ENCODE measurements at places on chromosomes 1 and 21. TPM values are rescaled to one million over a fixed set of nuclear protein-coding genes. Genes with fewer than 3 reads are reported as not detected.

DNA sequence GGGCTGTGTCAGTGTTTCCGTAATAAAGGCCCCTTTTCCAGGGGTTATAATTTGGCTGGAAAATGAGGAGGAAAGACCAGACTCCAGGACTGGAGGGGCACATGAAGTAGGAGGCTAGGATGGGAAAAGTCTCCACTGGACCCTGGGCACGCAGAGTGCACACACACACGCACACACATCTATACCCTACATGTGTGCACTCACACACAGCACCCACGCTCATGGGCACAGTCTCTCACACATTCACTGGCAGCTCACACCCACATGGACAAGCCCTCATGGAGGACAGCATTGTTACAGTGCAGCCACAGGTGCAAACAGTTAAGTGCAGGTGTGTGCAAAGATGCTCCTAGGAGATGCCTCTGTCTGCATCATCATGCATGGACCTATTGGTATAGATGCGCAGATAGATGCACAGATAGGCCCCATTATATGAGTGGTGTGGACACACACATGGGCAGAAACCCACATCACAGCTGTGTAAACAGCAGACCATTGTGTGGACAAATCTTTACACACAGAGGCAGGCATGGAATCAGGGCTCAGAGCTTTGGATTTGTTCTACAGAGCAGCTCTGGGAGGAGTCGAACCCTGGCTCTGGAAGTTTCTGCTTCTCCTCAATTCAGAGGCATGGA, 9.1 kb upstream of the RUNX3 start:
- no peak overlapping the region for H3K4me3 ChIP-seq
- H3K27ac ChIP-seq: no peak overlapping the region
- no peaks in the 10 kb centered on the region for H3K4me1 ChIP-seq
- no peak for DNase-seq

DNA sequence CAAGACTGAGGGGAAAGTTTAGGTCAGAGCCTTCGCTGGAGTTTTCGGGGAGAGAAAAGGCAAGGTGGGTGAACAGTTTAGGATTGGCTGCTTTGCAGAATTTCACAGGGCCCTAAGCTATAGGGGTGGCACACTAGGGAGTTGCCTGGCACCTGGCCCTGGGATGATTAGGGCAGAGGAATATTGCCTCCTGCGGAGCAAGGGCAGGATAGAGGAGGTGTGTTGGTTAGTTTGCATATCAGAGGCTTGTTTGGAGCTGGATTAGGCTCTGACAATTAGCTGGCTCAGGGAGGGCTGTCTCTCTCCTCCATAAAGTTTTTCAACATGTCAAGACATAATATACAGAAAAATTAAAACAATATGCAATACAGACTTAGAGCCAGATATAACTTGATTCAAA, 436.4 kb downstream of the DISC1 start:
- no peaks in the 10 kb centered on the region for H3K36me3 ChIP-seq
- no peak overlapping the region for H3K4me3 ChIP-seq
- H3K27ac ChIP-seq: no peak overlapping the region
- no peaks in the 10 kb centered on the region for H3K4me1 ChIP-seq

GRCh38 chr1:59163268-59164092, 133.4 kb upstream of the FGGY start:
- no peak overlapping the region for H3K4me3 ChIP-seq
- H3K27me3 ChIP-seq: no peaks in the 10 kb centered on the region
- no peaks in the 10 kb centered on the region for H3K4me1 ChIP-seq
- no peaks in the 10 kb centered on the region for H3K36me3 ChIP-seq

- peaks cover 38% of the 10 kb centered on the region for H3K4me1 ChIP-seq
- H3K27me3 ChIP-seq: no peaks in the 10 kb centered on the region
- no peak for DNase-seq
- peak within 1 kb of the TSS; percentile 74 for H3K4me3 ChIP-seq
- peak within 1 kb of the TSS; percentile 91 for H3K27ac ChIP-seq
Observed at GRCh38 chr1:156676820-156677615, at the start of gene NES. TSS of gene NES (minus strand) at chr1:156677407. CDS start at chr1:156677264, 143 bp downstream.

DNA sequence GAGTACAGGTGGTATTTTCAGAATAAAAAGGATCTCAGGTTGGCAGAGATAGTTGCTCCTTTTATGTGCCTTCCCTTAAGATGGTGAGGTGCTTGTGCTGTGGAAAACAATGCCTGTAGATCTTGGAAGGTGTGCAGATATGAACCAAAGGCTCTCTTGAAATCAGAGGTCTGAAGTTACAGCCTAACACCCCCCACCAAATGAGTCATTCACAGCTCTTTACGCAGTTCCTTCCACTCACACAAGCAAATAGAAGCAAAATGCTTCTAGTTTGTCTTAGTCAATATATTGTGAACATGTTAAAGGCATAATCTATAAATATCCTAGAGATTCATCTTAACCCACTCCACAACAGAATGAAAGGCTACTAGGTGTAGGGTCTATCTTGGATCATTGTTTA, 128.9 kb upstream of the NR5A2 start:
- DNase-seq: no peak
- no peak overlapping the region for H3K27ac ChIP-seq
- no peaks in the 10 kb centered on the region for H3K27me3 ChIP-seq
- no peaks in the 10 kb centered on the region for H3K36me3 ChIP-seq
- H3K4me1 ChIP-seq: no peaks in the 10 kb centered on the region

GRCh38 chr1:46480959-46481646, 8.5 kb upstream of the DMBX1 start:
- no peak for DNase-seq
- H3K4me1 ChIP-seq: no peaks in the 10 kb centered on the region
- no peak overlapping the region for H3K27ac ChIP-seq
- peaks cover 8% of the 10 kb centered on the region for H3K27me3 ChIP-seq
- H3K4me3 ChIP-seq: no peak overlapping the region
- H3K36me3 ChIP-seq: no peaks in the 10 kb centered on the region

GRCh38 chr1:193416226-193417024, 230.0 kb upstream of the B3GALT2 start:
- peaks cover 9% of the 10 kb centered on the region for H3K4me1 ChIP-seq
- no peak overlapping the region for H3K27ac ChIP-seq
- DNase-seq: no peak
- H3K36me3 ChIP-seq: no peaks in the 10 kb centered on the region
- H3K27me3 ChIP-seq: no peaks in the 10 kb centered on the region

- H3K27ac ChIP-seq: no peak overlapping the region
- DNase-seq: no peak
- no peaks in the 10 kb centered on the region for H3K4me1 ChIP-seq
Observed at GRCh38 chr1:239718997-239719628, 332.7 kb downstream of the CHRM3 start.

DNA sequence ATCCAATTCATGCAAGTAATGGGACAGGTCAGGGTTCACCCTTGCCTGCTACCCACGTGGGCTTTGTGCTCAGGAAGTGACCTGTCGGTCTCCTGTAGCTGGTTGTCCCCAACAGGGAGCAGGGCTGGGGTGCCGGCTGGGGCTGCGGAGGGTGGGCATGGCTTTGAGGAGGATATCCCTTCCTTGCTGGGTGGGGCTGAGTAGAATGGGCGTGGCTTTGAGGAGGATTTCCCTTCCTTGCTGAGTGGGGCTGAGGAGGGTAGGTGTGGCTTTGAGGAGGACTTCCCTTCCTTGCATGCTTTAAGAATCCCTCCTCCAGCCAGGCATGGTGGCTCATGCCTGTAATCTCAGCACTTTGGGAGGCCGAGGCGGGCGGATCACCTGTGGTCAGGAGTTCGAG, 151.3 kb downstream of the CLIC6 start:
- peaks cover 6% of the 10 kb centered on the region for H3K36me3 ChIP-seq
- no peak overlapping the region for H3K27ac ChIP-seq
- peak; percentile 60 for DNase-seq
- H3K27me3 ChIP-seq: no peaks in the 10 kb centered on the region
- no peak overlapping the region for H3K4me3 ChIP-seq

DNA sequence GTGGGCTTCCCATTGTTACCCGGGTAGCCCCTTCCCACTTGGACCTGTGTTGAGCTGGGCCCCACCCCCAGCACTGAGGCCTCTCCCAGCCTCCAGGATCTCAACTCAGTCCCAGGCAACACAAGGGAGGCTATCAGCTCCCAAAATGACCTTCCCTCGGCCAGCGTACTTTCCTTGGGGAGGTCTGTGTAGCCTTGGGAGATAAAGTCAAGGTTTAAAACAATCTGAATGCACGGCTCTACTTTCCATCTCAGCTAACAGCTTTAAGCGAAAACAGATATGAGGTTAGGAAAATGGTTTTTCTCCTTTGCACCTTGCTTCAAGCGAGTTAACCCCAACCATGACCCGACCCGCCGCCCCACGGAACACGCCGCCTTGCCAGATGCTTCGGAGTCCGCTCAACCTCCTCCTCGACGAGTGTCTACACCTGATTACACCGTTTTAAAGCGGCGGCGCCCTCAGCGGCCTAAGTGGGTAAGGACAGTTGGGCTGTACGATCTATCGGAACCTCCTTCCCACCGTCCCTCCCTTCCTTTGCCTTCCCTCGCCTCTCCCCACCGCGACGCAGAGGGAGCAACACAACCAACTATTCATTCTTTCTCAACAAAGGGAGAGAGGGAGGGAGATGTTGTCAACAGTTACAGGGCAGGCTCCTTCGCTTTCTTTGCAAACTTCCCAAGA, 1.1 kb downstream of the BCAR3 start:
- peak; percentile 89 for DNase-seq
- peak overlapping the region; percentile 88 for H3K4me3 ChIP-seq
- H3K27me3 ChIP-seq: no peaks in the 10 kb centered on the region
- H3K4me1 ChIP-seq: peaks cover 33% of the 10 kb centered on the region
- H3K27ac ChIP-seq: peak overlapping the region; percentile 90
- H3K36me3 ChIP-seq: no peaks in the 10 kb centered on the region

DNA sequence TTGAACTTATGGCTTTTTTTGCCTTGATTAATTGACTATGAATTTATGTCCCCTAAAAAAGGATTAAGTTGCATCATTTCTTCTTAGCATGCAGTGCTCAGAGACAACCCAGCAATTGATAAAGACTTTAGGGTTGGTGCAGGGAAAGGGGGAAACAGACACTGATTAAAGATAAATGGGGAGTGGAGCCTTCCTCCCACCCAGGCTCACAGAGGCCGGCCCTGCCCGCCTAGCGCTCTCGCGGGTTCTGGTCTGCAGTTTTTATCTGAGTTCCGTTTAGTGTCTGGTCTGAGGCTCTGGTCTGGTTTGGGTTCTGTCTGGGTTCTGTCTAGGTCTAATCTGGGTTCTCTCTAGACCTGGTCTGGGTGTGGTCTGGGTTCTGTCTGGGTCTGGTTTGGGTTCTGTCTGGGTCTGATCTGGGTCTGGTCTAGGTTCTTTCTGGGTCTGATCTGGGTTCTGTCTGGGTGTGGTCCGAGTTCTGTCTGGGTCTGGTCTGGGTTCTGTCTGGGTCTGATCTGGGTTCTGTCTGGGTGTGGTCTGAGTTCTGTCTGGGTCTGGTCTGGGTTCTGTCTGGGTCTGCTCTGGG, 48.1 kb downstream of the ABCG1 start:
- peaks cover 52% of the 10 kb centered on the region for H3K4me1 ChIP-seq
- H3K36me3 ChIP-seq: no peaks in the 10 kb centered on the region
- H3K27ac ChIP-seq: no peak overlapping the region

DNA sequence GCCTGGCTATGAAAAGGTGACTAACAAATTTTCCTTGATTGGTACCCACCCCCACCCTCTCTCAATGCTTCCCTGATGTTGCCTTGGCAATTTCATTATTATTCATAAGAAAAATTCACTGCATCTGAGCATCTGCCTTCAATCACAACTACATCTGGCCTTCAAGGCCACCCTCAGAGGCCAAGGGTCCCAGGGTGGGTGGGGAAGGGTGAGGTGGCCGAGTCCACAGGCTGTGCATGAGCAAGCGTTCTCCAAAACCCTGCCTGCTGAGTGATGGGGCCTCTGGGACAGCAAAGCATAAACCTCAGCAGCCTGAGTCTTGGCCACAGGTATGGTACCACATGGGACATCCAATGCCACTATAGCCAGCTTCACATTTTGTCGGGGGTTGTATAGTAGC, 198.7 kb downstream of the SLC35F3 start:
- no peak overlapping the region for H3K27ac ChIP-seq
- no peaks in the 10 kb centered on the region for H3K4me1 ChIP-seq
- H3K27me3 ChIP-seq: no peaks in the 10 kb centered on the region
- no peak for DNase-seq
- H3K4me3 ChIP-seq: no peak overlapping the region
- no peaks in the 10 kb centered on the region for H3K36me3 ChIP-seq

DNA sequence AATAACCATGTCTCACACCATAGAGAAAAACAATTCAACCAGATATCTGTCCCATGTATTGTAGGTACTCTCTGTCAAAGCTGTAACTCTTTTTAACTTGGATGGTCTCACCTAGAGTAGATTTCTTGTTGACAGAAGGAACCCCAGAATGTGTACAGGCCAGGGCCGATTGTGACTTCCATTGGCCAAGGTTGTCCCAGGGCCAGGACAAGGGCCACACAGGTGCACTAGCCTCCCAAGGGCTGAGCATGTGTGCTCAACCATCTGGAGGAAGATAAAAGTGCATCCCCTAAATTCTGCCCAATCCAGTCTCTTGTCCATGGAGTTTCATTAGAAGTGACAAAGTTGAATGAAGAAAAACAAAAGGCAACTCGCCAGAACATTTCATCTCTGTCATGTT, 51.8 kb downstream of the SETD4 start:
- no peaks in the 10 kb centered on the region for H3K27me3 ChIP-seq
- DNase-seq: no peak
- no peaks in the 10 kb centered on the region for H3K36me3 ChIP-seq
- no peak overlapping the region for H3K27ac ChIP-seq
- no peaks in the 10 kb centered on the region for H3K4me1 ChIP-seq

- no peaks in the 10 kb centered on the region for H3K36me3 ChIP-seq
- H3K27ac ChIP-seq: no peak overlapping the region
- DNase-seq: no peak
- no peaks in the 10 kb centered on the region for H3K4me1 ChIP-seq
- no peak overlapping the region for H3K4me3 ChIP-seq
Observed at GRCh38 chr1:232722626-232723025, 82.6 kb upstream of the MAP10 start.

DNA sequence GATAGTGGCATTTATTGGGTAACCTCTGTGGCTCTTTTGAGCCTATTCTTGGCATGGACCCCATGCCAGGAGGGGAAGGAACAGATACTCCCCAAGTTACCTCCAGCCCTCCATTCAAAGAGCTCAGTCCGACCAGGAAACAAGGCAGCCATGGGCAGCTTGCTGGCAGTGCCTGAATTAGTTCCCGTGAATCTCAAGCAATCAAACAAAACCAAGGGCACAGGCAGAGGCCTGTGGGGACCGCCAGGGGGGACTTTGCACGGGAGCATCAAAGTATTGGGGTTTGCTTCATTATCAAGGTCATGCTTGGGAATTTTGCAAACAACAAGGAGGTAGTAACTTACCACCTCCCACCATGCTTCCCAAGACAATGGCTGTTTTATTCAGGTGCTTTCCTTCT, 81.2 kb upstream of the IFFO2 start:
- no peaks in the 10 kb centered on the region for H3K27me3 ChIP-seq
- H3K27ac ChIP-seq: no peak overlapping the region
- H3K4me3 ChIP-seq: no peak overlapping the region
- DNase-seq: no peak

Gene SMIM1
- total RNA-seq: 20.8 TPM

Gene FMO5
- total RNA-seq: 84.1 TPM

Gene RPE65
- total RNA-seq: not detected

Gene ARMH1
- total RNA-seq: 14.0 TPM

Gene NPL
- 33.6 TPM for total RNA-seq

Gene DCLRE1B
- total RNA-seq: 7.1 TPM

Gene OR2L5
- not detected for total RNA-seq

All from upper lobe of left lung (tissue), 6 donors.